ENCODE measurements at places on chromosomes 13 and 19.

GRCh38 chr13:79282976-79283375 lies 123.1 kb downstream of the RBM26 start:
- DNase-seq, result no peak

- no peak for DNase-seq
Observed at GRCh38 chr19:16263141-16263761, 61.4 kb upstream of the KLF2 start.

DNA sequence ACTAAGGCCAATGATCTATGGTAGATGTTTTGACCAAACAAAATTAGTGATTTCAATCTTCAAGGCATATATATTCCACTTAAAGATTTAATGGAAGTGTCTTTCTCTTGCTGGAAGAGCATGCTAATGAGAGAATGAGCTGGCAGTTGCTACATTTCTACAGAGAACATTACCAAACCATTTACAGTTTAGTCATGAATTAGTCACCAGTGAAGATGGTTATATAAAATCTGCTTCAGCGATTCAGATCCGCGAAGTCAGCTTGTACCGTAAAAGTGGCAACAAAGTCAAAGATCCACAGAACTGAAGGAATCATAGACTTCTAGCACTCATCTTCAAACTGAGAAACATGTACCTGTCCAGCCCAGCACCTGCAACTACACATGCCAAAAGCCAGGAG lies 156.3 kb downstream of the SLITRK5 start:
- no peak for DNase-seq

GRCh38 chr19:2978166-2978767 lies 903 bp downstream of the TLE6 start:
- no peak for DNase-seq

DNA sequence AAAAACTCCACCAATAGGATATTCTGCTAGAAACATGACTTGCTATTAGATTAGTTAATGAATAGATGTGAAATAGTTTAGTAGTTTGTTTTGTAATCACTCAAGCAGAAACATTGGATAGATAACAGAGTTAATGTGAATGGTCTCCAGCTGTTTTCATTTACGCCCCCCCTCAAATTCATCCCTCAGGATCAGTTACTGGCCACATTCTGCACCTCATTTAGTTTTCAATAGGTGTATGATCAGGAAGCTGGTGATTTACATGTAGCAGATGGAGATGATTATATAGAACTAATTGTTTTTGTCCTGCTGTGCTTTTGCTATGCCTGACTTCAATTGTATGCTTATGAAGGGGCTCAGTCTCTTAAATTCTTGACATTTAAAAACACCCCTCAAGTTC lies 759.0 kb downstream of the SLITRK6 start:
- no peak for DNase-seq

DNA sequence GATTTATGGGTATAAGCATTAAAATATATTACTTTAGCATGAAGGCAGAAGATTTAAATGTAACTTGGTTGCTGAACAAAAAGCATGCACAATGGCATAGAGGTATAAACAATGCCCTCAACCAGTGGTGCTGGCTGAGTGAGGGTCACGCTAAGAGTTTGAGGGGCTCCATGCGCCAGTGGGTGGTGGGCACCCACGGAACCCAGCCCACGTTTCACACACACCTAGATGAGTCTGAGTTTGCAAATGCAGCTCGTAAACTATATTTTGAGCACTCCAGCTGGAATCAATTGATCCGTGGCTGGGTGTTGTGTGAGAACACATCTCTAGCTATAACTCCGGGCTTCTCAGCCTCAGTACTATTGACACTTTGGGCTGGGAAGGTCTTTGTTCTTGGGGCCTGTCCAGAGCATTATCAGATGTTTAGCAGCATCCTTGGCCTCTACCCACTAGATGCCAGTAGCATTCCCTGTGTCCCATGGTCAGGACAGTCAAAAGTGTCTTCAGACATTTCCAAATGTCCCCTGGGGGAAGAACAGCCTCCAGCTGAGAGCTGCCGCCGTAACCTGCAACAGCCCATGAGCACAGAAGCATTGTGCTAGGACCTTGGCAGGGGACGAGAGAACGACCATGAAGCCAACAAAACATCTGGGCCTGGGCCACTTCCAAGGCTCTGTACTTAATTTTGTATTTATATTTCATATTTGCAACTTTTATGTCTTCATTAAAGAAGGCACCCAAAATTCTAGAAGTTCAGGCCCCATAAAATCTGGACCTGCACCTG lies 108.1 kb upstream of the SOX1 start:
- no peak for DNase-seq

DNA sequence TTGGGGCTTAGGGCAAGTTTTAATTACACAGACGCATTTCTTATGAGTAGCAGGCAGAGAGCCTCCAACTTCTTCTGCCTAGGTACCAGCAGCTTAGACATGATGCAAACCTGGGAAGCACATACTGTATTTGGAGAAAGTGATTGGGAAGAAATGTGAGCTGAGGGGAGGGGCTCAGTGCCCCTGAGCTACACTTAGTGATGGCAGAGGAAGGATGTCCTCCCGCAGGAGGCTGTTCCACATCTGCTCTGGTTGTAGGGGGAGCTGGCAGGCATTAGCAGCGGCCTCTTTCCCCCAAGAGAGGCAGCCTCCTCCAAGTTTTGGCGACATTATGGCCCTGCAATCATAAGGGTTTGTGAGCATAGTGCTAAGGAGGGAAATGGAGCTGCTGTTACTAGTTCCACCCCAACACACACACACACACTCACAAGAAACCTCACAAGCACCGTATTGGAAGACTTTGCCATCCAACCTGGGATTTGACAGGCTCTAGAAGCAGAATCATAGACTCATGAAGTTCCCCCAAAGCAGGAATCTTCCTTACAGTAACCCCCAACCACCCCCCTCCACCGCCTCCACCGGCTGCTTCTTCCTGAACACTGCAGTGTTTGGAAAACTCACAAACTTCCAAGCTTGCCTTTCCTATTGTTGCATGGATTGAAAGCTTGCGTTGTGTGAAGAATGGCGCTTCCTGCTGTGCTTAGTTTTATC lies 3.3 kb downstream of the ALOX5AP start:
- no peak for DNase-seq

GRCh38 chr13:113076681-113077401 lies 28.8 kb upstream of the F7 start:
- DNase-seq, result no peak

- DNase-seq, result no peak
Observed at GRCh38 chr13:31199527-31199848, 287 bp upstream of the B3GLCT start.

DNA sequence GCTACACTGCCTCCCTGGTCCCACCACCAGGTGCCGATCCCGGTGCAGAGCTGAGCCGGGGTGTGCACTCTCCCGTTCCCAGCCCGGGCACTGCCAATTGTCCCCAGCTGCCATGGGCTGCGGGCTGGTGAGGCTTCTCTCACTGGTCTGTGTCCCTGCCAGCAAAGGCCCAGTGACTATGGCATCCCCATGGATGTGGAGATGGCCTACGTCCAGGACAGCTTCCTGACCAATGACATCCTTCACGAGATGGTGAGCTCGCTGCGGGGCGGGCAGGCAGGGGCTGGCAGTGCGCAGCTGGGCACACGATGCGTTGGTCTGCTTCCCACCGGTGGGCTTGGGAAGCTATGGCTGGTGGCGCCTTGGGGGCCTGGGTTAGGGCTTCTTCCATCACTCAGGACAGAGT lies 14.6 kb downstream of the MPND start:
- DNase-seq, result no peak

DNA sequence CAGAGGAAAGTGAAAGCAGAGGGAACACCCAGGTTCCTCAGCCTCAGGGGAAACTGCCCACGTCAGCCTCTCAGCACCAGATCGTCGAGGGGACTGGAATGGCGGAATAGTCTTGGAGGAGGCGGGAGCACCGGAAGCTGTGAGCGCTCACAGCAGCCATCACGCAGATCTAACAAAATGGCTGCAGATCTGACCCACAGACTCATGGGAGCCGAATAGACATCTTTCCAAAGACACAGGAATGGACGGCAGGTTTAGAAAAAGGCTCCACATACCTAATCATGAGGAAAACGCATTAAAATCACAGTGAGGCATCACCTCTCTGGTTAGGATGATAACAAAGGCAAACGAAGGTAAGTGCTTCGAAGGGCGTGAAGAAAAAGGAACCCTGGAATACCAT lies 11.8 kb upstream of the LILRA2 start:
- no peak for DNase-seq

DNA sequence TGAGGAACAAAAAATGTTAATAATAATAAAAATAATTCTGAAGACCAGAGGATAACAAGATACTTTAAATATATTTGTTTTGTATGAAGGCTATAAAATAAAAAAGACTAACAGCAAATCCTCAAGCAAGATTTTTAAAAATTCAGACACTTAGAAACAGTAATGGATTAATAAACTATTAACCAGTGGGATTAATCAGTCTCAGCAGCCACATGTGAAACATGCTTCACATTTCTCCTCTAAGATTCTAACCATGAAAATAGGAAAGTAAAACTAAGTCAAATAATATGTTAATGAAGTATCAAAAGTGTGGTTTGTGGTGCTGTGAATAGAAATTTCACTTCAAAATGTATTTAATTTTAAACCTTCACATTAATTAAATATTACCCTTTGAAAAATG lies 57.4 kb downstream of the KCNRG start:
- DNase-seq, result no peak

- DNase-seq, result peak; percentile 39
Observed at GRCh38 chr13:99542788-99543406, 41.6 kb downstream of the TM9SF2 start.

DNA sequence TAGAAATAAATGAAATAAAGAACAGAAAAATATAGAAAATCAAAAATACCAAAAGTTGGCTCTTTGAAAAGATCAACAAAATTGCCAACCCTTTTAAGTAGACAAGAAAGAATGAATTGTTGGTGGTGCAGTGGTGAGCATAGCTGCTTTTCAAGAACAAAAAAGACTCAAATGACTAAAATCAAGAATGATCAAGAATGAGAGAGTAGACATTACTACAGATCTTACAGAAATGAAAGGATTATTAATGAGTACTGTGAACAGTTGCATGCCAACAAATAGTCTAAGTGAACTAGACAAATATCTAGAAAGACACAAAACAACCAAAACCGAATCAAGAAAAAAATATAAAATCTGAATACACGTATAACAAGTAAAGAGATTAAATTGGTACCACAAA lies 53.9 kb downstream of the FNDC3A start:
- no peak for DNase-seq

DNA sequence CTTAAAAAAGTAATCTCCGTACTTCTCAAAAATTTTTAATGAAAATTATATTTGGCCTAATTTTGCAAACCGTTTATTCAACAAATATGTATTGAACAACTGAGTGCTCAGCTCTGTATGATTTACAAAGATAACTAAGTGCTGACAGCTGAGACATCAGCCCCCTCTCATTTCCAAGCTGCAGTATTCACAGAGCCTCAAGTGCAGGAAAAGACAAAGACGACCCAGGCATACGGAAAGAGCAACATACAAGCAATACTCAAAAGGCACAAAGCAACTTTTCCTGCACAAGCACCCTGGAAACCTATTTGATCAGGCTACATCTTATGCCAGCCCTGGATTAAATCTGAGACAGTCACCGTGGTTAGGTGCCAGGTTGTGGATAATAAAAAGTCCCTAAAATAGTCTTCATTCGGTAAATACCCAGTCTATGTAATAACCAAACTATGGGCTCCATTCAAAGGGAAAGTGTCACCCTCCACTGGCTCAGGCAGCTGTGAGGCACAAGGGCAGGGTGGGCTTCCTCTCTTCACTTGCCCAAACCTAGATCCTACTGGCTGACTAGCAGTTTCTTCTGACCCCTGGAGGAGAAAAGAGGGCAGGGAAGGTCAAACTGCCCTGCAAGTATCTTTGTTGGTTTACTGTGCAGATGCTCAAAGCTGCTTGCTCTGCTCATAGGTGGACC lies 65.5 kb downstream of the TBC1D4 start:
- DNase-seq, result no peak

- DNase-seq, result no peak
Observed at GRCh38 chr13:63448692-63449091, 2033.0 kb upstream of the PCDH20 start.

DNA sequence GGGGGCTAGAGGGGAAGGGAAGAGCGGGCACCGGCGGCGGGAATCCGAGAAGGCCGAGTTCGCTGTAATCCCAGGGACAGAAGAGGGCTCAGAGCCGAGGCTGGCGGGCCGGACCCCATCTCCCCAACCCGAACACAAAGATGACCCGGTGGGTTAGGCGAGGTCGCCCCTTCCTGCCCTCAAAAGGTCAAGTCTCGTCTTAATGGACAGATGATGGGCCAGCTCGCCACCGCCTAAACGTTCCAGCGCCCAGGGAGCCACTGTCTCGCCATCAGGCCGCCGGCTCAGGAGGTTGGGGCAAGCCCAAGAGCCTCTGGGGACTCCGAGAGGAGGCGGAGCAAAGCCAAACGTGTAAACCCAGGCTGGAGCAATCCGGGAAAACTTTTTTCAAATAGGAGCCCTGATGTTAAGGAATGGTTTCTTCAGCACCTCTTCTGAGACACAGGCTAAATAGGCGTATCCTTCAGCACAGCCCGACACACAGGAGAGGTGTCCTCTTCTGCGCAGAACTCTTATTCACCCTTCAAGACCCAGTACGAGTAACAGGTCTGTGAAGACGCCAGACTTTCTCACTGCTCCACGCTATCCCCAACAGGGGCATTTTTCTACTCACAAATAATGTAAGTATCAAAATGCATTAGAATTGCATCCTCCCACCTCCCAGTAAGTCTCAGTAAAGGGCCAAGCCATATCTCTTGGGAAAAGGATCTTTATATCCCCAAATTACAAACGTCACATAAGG lies 6.3 kb upstream of the POU4F1 start:
- DNase-seq, result no peak

DNA sequence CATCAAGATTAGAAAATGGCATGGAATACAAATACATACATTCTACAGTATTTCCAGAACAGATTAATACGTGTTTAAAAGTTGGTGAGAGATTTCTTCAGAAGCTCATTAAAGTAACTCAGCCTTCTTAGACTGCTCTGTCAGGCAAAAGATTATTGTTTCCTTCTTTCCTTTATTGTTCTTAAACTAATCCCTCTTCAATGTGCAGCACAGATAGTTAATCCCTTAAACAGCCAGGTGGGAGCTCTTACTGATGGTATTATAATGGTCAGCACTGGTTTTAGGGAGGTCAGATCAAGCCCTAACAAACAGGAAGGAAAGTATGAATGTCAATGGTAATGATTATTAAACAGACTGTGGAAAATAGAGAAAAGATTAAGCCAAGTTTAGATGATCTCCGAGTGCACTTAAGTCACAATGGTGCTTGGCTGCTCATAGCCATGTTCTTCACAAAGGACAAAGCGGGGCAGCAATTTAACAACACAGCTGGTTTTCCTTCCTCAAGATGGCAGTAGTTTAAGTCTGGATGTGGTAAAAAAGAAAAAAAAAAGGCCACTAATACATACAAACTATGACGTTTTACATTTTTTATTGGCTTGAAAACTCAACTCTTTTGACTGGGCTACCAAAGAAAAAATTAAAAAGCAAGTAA lies 992.6 kb downstream of the PCDH9 start:
- no peak for DNase-seq

DNA sequence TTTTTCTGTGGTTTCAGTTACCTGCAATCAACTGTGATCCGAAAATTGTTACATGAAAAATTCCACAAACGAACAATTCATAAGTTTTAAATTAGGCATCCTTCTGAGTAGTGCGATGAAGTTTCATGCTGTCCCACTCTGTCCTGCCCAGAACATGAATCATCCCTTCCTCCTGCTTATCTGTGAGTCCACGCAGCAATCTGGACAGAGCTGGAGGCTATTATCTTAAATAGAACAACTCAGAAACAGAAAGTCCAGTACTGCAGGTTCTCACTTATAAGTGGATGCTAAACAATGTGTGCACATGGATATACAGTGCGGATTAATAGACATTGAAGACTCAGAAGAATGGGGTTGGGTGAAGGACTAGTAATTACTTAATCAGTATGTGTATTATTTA lies 583.7 kb upstream of the SPRY2 start:
- DNase-seq, result no peak

GRCh38 chr13:52782471-52783448 lies 43.1 kb upstream of the CNMD start:
- no peak for DNase-seq
